ENCODE measurements at places on chromosomes 3 and 15. TPM values are rescaled to one million over a fixed set of nuclear protein-coding genes. Genes with fewer than 3 reads are reported as not detected.

CTNNB1 gene
- 1,124 TPM for total RNA-seq

- DNase-seq = no peak
Measured at GRCh38 chr3:13574083-13574797, 25.3 kb downstream of the FBLN2 start.

GRCh38 chr3:42195879-42196330, 70.1 kb downstream of the CCK start:
- no peak for DNase-seq

- DNase-seq = no peak
Measured at GRCh38 chr15:73005446-73005845, 46.8 kb upstream of the NEO1 start.

DNA sequence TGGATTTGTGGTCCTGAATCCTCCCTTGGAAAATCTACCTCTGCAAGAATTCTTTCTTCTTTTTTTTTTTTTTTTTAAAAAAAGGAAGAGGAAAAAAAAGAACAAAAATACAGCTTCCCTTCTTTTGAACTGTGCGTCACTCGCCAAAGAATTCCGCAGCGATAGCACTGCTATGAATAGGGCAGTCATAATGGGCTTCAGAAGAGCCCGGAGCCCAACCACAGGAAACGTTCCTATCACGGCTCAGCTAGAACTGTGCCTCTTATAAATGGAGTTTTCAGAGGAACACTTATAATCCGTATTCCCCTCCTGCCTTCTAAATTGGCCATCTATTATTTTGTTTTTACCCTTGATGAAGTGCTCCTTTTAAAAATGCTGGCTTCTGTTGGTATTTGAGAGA, 227.7 kb downstream of the ADAMTS17 start:
- DNase-seq = peak; percentile 70

GRCh38 chr3:53509494-53509893, 15.1 kb downstream of the CACNA1D start:
- DNase-seq = no peak
